ENCODE measurements at places on chromosomes 12 and 14. TPM values are rescaled to one million over a fixed set of nuclear protein-coding genes. Genes with fewer than 3 reads are reported as not detected.

The NPFF gene
- not detected for total RNA-seq

The TAS2R9 gene
- not detected for total RNA-seq

The ALDH2 gene
- total RNA-seq: 0.36 TPM

DNA sequence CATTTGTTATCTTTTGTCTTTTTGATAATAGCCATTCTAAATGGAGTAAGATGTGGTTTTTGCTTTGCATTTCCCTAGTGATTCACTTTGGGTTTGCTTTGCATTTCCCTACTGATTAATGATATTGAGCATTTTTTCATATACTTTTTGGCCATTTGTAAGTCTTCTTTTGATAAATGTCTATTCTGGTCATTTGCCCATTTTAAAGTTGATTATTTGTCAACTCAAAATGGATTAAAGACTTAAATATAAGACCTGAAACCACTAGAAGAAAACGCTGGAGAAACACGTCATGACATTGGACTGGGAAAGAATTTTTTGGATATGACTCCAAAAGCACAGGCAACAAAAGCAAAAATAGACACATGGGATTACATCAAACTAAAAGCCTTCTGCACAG is 148.0 kb downstream of the APAF1 start:
- DNase-seq: no peak

GRCh38 chr12:110141389-110141788 is 17.2 kb downstream of the IFT81 start:
- peak; percentile 66 for DNase-seq

GRCh38 chr12:51222461-51222860 is 4.6 kb upstream of the POU6F1 start:
- no peak for DNase-seq

GRCh38 chr12:27502021-27502435 is 22.0 kb upstream of the PPFIBP1 start:
- no peak for DNase-seq

- DNase-seq: no peak
Measured at GRCh38 chr14:70886421-70887206, 20.6 kb upstream of the PCNX1 start.

- no peak for DNase-seq
Measured at GRCh38 chr12:109900752-109901580, 892 bp downstream of the TCHP start.

The CSAD gene
- total RNA-seq: 5.3 TPM

GRCh38 chr12:79883216-79883615 is 51.7 kb downstream of the PPP1R12A start:
- peak; percentile 24 for DNase-seq

GRCh38 chr12:19048943-19049342 is 80.6 kb upstream of the PLEKHA5 start:
- peak; percentile 61 for DNase-seq

GRCh38 chr12:5246196-5246595 is 185.7 kb upstream of the NTF3 start:
- DNase-seq: no peak

The MMP19 gene
- total RNA-seq: 4.2 TPM

- no peak for DNase-seq
Measured at GRCh38 chr14:60058087-60058486, 33.6 kb upstream of the PCNX4 start.

DNA sequence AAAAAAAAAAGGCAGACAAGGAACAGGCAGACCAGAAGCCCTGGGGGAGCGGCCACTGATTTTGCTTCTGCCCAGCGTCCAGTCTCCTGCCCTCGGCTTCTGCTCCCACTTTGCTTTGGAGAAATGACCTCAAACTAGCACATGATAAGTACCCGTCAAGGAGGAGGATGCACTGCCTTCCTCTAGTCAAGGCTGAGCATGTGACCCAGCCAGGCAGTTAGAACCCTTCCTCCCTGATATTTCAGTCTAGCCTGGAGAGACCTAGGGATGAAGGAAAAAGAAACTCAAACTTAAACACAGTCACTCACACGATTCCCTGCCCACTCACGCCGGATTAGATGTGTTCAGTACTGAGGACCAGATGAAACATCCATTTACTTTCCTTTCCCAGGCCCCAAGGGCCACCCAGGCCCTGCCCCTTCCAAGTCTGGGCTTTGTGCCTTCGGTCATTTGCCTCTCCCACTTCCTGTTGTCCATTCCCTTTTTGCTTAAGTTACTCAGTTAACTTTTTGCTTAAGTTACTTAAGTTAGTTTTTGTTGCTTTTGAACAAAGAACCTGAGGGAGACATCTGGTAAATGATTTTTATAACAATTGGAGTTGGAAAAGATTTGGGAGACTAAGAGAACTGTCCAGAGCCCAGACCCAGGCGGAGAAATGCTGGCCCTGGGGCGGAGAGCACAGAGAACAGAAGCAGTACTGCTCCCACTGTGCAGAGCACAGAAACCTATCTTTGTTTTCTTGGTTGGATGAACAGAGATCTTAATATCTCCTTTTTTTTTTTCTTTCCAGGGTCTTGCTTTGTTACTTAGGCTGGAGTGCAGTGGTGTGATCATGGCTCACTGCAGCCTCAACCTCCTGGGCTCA is 23.0 kb upstream of the TTC7B start:
- peak; percentile 71 for DNase-seq

The OR4E2 gene
- total RNA-seq: not detected

DNA sequence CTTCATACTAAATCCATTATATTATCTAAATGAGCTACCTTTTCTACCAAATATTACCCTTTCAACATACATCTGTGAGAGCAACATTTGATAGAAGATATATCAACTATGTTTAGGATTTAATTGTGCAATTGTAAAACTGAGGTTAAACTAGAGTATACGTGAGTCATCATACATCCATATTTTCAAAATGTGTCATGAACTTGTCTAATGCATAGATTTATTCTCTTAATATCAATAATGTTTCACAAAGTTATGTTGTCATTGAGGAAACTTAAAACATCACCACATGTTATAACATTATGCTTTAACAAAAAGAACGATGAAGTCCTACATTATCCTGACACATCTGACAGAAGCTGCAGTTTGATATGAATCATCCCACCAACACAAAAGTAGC is 645.5 kb upstream of the NOVA1 start:
- DNase-seq: no peak

DNA sequence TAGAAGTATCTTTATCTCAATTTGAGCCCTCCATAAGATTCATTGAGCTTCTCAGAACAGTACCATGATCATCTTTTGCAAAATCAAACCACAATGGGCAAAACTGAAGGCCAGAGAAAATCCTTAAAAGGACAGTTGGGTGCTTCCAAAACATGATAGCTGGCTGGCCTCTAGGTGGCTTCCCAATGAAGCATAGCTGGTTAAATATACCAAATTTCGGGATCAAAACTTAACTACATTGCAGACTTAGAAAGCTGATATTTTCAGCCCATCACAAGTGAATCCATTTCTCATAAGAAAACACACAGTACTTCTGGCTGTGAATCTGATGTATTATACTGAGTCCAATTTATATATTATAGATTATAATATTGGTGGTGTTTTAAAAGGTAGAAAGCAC is 15.3 kb upstream of the PIK3C2G start:
- DNase-seq: peak; percentile 4

The PLBD1 gene
- 0.78 TPM for total RNA-seq
